Stomach (tissue), 19 donors: ENCODE measurements at places on chromosomes 13 and 19. TPM values are rescaled to one million over a fixed set of nuclear protein-coding genes. Genes with fewer than 3 reads are reported as not detected.

GRCh38 chr13:39364947-39365468 is 238.0 kb downstream of the LHFPL6 start:
- H3K36me3 ChIP-seq, result no peaks in the 10 kb centered on the region
- H3K27ac ChIP-seq, result no peak overlapping the region
- H3K4me1 ChIP-seq, result no peaks in the 10 kb centered on the region
- no peak overlapping the region for H3K4me3 ChIP-seq
- peak; percentile 32 for DNase-seq

DNA sequence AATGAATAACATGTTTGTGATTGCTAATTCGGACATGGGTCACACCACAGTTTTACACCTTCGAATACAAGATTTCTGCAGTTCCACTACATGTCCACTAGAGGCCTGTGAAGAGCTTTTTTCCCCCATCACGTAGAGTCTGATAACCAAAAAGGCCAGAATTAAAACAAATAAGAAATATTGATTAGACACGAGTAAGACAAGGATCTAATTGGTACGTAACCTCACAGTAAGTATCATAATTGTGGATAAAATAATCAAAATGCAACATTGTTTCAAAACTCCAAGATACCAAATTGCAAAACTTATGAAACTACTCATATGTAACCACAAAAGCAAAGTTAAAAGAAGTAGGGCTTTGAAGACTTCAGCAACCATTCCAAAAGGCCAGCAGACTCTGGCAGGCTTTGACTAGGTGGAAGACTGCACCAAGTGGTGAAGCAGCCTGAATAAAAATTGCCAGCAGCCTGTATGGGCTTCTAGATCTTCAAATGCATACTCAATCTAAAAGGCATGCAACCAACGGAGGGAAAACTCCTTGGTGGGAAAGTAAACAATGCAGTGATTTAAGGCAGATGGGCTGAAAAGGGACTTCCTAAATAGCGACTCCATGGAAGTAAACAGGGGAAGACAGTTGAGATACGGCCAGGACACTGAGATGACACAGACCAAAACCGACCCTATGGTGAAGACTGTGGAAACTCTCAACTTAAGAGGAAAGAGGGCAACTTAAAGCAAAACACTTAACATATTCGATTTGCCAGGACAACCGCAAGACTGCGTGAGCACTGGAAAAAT is 56.7 kb downstream of the STARD13 start:
- peaks cover 15% of the 10 kb centered on the region for H3K36me3 ChIP-seq
- H3K27ac ChIP-seq, result peak overlapping the region; percentile 62

GRCh38 chr13:111247552-111247951 is 72.9 kb upstream of the TEX29 start:
- no peaks in the 10 kb centered on the region for H3K27me3 ChIP-seq
- peak; percentile 75 for DNase-seq
- H3K4me1 ChIP-seq, result peaks cover 33% of the 10 kb centered on the region
- no peak overlapping the region for H3K4me3 ChIP-seq
- H3K36me3 ChIP-seq, result peaks cover 75% of the 10 kb centered on the region

DNA sequence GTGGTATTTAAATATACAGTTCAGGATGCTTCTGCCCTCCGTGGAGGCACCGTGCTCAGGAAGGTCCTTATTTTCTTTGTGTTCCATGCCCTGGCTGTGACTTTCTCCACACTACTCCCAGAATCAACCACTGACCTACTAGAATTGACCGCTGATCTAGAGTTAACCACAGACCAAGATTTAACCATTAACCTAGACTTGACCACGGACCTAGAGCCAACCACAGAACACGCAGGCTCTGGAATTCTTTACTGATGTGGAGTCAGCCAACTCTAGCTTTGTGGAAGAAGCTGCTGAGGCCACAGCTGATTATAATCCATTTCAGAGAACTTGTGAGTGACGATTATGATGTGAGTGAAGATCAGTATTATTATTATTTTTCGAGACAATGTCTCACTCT is 18.0 kb downstream of the GTF2F2 start:
- peaks cover 21% of the 10 kb centered on the region for H3K36me3 ChIP-seq
- H3K27ac ChIP-seq, result no peak overlapping the region
- no peak overlapping the region for H3K4me3 ChIP-seq

GRCh38 chr13:98541191-98541590 is 35.7 kb downstream of the STK24 start:
- peak overlapping the region; percentile 51 for H3K27ac ChIP-seq
- H3K4me3 ChIP-seq, result no peak overlapping the region
- no peaks in the 10 kb centered on the region for H3K27me3 ChIP-seq
- peaks cover 51% of the 10 kb centered on the region for H3K4me1 ChIP-seq
- H3K36me3 ChIP-seq, result no peaks in the 10 kb centered on the region

GRCh38 chr13:98622931-98623331 is 46.0 kb upstream of the STK24 start:
- no peaks in the 10 kb centered on the region for H3K27me3 ChIP-seq
- H3K4me1 ChIP-seq, result no peaks in the 10 kb centered on the region
- H3K4me3 ChIP-seq, result no peak overlapping the region
- no peaks in the 10 kb centered on the region for H3K36me3 ChIP-seq

DNA sequence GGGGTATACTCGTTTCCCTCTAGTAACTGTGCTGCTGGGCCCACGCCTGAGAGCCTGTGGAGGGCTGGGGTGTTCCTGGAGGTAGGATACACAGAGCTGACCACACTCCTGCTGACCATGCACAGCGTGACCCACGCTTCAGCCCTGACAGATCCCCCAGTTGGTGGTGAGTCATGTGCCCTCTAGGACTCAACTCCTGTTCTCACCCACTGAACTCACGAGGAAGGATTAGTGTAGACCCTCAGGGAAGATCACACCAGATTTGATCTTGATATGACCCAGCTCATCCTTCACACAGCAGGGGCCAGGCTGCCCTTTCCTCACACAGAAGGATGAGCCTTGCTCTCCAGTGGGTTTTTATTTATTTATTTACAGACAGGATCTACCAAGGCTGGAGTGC is 13.3 kb upstream of the ACP7 start:
- DNase-seq, result no peak
- H3K36me3 ChIP-seq, result no peaks in the 10 kb centered on the region
- H3K27me3 ChIP-seq, result no peaks in the 10 kb centered on the region

Gene SULT2B1
- not detected for total RNA-seq

- DNase-seq, result no peak
- peaks cover 20% of the 10 kb centered on the region for H3K27me3 ChIP-seq
- H3K4me1 ChIP-seq, result no peaks in the 10 kb centered on the region
- H3K4me3 ChIP-seq, result no peak overlapping the region
Observed at GRCh38 chr19:30570194-30570593, 198.0 kb downstream of the ZNF536 start.

GRCh38 chr13:60326273-60326672 is 70.7 kb upstream of the TDRD3 start:
- H3K36me3 ChIP-seq, result no peaks in the 10 kb centered on the region
- no peak overlapping the region for H3K27ac ChIP-seq

GRCh38 chr13:45436332-45436731 is 18.2 kb upstream of the SLC25A30 start:
- no peak for DNase-seq
- peaks cover 9% of the 10 kb centered on the region for H3K4me1 ChIP-seq

GRCh38 chr13:58594747-58595600 is 963.4 kb downstream of the PCDH17 start:
- H3K27ac ChIP-seq, result no peak overlapping the region
- H3K4me3 ChIP-seq, result no peak overlapping the region
- no peaks in the 10 kb centered on the region for H3K27me3 ChIP-seq
- no peaks in the 10 kb centered on the region for H3K36me3 ChIP-seq
- no peak for DNase-seq

GRCh38 chr13:34452831-34453230 is 489.2 kb upstream of the NBEA start:
- DNase-seq, result no peak
- H3K36me3 ChIP-seq, result no peaks in the 10 kb centered on the region
- H3K4me1 ChIP-seq, result no peaks in the 10 kb centered on the region
- H3K4me3 ChIP-seq, result no peak overlapping the region
- no peak overlapping the region for H3K27ac ChIP-seq
- H3K27me3 ChIP-seq, result no peaks in the 10 kb centered on the region

Gene STAP2
- 43.3 TPM for total RNA-seq

Gene PSG11
- total RNA-seq, result not detected

Gene CCDC70
- total RNA-seq, result not detected

Gene CGB3
- not detected for total RNA-seq
